NB4 (cell line): ENCODE measurements at places on chromosomes 1 and 21.
A peak's percentile ranks its signal among the peaks of the same experiment; 100 is the strongest.

- DNase-seq: peak; percentile 11
These were observed 51.1 kb downstream of the KCNH1 start for GRCh38 chr1:211082824-211083223.

DNA sequence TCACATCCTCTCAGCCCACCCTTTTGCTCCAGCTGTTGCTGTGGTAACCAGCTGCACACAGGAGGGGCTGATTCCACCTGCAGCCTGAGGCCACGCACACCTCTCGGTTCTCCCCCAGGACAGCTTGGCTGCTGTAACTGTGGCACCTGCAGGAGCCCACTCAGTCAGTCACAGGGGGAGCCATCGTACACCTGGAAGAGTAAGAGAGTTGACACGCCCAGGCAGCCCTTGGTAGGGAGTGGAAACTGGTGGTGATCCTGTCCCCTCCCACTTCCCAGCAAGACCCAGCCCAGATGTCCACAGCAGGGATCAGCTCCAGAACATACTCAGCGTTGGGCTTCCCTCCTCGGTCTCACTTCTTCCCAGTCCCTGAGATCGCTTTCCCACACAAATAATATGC, 32.2 kb upstream of the BACE2 start:
- no peak for DNase-seq

- DNase-seq: no peak
These were observed 730 bp upstream of the PHF13 start for GRCh38 chr1:6612641-6613360.

DNA sequence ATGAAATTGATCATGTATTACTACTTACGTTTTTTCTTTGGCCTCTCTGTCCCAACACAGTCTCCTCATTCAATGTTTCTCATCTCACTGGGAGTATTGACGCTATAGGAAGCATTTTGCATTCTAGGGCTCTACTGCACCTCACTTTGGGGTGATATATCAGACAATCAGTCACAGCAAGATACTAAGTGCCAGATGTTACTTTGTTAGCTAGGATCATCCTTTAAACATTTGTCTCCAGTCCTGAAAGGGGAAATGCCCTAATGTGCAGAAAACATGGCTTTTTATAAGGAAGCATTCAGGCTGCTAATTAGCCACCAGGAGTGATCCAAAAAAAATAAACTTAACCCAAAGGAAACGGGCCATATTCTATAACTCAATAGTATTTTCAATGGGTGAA, 409.1 kb downstream of the RWDD3 start:
- DNase-seq: no peak

GRCh38 chr1:10909697-10910680, 102.5 kb upstream of the TARDBP start:
- DNase-seq: peak; percentile 80

DNA sequence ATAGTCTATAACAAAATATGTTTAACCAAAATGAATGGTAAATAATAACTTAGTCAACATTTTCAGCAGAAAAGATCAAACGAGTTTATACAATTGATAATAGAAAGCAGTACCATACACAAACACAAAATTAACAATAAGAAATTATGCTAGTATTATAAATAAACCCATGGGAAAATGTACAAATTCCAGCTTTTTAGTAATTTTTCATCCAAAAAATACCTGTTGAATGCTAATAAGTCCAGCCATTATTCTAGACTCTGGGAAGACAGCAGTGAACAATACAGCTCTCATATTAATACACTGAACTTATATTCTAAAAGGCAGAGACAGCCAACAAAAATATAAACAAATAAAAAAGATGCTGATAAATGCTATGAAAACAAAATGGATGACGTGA, 66.3 kb downstream of the AKT3 start:
- DNase-seq: no peak

GRCh38 chr1:20483098-20483832, 2.7 kb downstream of the CAMK2N1 start:
- no peak for DNase-seq

DNA sequence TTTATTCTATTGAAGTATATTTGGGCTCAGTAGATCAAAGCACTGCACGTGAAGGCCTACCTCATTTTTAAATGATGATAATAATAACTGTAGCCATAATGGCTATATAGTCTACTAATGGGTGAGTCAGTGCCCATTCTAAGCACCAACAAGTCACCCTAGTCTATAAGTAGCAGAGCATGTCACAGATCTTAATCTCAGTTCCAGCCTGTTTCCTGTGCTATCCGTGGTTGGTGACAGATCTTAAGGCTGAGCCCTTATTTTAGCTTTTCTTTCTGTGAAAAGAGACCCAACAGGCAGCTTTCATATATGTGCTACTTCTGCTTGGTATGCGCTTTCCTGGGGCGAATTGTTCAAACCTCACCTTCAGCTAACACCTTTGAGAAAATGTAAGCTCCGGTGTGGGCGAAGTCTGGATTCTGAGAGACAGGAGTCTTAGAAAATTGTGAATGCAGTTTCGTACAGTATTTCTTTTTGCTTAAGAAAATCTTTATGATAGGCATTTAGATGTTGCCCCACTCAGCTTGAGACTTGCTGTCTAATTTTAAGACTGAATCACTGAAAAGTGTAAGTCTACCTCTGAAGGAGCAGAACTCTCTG, 59.6 kb downstream of the FMN2 start:
- no peak for DNase-seq

- peak; percentile 4 for DNase-seq
These were observed 3.4 kb upstream of the HRNR start for GRCh38 chr1:152227310-152227928.

GRCh38 chr1:201912832-201913231, 24.1 kb downstream of the SHISA4 start:
- no peak for DNase-seq

DNA sequence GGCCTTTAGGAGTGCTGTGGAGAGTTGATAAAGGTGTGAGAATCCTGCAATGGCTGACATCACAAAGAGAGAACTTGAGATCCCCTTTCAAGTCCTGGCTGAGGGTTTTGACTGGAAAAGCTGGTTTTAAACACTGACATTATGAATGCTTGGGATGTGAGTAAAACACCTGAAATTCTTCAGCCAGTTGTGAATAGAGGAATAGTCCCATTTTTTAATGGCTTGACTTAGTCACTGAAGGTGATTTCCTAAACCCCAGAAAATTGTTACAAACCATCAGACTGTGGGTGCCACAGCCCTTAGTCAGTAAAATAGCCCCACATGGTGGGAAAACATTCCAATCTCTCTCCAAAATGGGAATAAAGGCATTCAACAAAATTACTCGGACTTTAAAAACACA, 107.7 kb upstream of the LMO4 start:
- DNase-seq: no peak

GRCh38 chr1:23936481-23937176, 23.0 kb upstream of the PNRC2 start:
- DNase-seq: no peak

- no peak for DNase-seq
These were observed 55.5 kb downstream of the GADD45A start for GRCh38 chr1:67740543-67740942.

- peak; percentile 14 for DNase-seq
These were observed 122.5 kb downstream of the GIPC2 start for GRCh38 chr1:78168306-78168705.

DNA sequence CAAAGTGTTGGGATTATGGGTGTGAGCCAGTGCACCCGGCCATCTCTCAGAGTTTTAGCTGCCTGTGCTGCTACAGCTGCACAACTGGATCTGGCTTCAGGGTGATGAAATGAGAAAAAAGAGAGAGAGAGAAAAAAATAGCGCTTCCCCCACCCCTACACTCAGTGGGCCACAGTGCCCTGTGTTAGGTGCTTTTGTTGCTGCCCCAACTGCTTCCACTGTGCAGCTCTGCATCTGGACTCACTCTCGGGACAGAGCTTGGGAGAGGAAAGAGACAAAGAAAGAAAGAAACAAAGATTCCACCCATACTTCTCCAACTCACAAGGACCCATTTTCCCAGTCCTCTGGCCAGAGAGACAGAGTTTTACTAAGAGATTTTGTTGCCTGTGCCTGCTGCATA, 50.4 kb downstream of the INAVA start:
- no peak for DNase-seq

DNA sequence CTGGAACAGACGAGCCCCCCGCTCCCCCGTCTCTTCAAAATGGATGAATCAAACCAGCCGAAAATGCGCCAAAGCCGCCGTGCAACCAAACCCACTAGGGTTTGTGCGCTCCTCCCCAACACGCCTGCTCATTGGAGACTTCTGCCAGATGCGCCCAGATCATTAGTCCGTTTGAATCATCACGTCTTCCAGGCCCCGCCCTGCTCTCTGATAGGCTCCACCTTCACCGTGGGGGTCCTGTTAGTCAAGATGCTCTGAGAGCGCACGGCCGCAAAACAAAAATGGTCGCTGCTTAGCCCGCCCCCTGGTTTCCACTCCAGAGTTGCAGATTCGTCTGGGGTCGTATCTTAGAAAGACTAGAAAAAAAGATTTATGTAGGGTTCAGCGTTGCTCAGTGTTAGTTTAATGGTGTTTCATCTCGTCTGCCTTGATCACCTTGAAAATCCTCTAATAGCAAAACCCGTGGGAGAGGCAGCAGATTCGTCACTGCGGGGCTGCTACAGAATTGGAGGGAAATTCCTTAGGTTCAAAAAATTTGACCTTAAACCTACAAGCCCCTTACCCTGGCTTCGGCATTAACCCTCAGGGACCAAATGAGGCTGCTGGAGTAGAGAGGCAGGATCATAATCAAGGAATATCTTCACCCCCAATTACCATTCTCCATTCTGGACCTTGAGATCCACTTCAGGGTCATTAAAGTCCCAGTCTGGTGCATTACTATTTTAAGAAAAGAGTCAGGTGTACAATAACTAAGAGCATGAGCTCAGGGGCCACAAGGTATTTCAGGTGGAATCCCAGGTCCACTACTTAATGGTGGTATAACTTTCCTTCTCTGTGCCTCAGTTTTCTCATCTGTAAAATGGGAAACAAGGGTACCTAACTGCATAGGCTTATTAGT, at the start of gene NUCKS1:
NUCKS1 (minus strand) TSS at position 45 of the 898 bp plus-strand sequence. CDS start 209 bp downstream, outside the sequence.
- peak; percentile 99 for DNase-seq

DNA sequence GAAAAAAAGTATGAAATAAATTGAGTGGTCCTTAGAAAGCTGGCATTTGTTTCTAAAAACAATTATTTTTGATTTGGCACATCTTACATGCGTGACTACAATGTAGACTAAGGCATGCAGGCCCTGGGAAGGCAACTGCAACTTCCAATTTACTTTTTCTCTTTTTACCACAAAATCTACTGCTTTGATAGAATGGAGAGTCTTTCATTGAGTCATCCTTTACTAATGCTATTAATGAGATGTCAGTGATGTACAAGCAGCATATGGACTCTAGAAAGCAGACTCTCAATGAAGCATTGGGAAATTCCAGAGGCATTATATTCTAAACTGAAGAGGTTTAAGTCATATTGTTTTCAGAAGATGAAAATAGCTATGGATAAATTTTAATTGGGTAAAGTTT, 29.6 kb upstream of the PRRX1 start:
- no peak for DNase-seq

DNA sequence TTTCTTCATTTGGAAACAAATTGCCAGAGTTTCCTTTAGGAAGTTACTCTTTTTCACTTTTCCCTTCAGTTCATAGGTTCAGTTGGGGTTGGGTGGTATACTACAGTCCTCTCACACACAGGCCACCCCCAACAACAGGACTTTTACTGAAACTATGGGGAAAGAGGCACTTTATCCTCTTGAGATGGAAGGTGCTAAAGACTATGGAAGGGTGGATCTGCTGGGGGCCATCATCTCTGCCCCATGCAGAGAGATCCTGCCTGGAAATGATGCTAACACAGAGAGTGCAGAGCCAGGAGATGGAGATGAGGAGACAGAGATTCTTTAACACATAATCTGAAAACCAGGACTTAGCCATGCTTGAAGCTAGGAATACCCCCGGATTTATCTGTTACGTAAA, 24.3 kb downstream of the ILDR2 start:
- no peak for DNase-seq

DNA sequence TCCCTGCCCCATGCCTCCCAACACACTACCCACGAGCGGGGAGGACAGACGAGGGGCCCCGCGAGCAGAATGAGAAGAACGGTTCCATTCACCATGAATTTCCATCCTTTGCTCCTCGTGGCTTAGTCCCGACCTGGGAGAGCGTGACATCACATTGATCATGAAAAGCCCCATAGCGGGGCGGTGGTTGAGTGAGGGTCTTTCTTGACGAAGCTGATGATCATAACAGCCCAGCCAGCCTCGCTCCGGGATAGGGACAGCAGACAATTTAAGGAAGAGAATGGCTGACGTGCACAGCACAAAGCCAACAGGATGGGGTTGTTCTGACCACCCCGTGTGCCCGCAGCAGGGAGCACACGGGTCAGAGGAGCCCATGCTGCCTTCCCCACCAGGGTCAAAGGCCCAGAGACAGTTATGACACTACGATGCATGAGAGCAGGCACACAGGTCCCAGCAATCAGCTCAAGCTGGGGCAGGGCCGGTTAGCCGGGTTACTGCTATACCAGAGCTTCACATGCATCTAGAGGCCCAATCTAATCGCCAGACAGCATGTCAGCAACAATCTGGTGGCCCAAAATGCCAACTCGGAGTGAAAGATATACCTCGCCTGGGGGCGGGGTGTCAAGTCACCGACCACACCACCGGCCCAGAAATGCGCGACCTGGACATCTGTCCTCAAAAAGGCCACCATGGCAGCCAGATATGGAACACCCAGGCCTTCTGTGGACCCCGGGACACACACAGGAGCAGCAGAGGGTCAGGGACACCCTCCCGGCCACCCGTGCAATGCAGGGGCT, 135.2 kb downstream of the LIPI start:
- DNase-seq: no peak

DNA sequence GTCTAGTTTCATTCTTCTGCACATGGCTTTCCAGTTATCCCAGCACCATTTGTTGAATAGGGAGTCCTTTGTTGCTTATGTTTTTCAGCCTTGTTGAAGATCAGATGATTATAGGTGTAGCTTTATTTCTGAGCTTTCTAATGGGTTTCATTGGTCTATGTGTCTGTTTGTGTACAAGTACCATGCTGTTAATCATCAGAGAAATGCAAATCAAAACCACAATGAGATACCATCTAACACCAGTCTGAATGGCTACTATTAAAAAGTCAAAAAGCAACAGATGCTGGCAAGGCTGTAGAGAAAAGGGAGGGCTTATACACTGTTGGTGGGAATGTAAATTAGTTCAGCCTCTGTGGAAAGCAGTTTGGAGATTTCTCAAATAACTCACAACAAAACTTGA, 321.5 kb upstream of the PTBP2 start:
- no peak for DNase-seq
